ENCODE measurements at places on chromosomes 7 and 10.

DNA sequence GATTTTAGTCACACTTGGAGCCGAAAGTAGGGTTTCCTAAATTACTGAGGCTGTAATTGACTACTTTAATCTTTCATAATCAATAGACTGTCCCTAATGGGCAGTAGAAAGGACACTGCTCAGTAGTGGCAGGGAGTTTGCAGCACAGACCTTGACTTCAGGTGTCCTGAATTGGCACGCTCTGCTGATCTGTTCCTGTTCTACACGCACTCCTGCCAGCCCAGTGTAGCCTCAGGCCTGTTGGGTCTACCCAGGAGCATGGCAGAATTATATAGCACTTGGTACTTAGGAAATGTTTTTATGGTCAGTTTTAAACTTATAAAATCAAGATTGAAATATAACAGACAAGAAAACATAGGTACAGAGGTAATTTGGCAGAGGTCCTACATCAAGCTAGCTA is 9.0 kb downstream of the EIF4H start:
- DNase-seq, result no peak

DNA sequence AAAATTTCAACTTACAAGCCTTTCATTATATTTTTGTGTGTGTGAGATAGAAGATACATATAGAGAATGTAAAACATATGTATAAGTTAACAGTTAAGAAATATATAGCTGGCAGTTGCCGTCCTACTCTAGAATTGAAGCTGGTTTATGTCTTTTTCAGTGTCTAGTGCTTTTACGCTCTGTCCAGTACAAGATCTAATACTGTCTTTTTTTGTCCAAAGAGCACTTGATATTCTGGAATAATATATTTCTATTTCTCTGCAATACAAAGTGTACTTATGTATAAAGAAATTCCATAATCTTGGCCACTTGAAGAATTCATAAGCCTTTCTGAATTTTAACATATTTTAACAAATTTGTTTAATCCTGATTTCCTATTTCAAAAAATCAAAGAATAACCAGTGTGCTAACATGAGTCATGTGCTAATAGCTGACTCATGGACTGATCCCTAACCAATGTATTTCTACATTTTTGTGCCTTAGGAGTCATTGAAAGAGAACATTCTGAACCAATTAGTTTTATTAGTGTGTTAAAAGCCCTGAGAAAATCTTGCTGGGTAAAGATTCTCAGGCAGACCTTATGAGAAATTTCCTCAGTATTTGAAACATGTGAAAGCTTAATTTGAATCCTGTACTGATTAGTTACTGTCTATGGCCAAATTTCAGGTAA is 73.2 kb upstream of the CCAR1 start:
- DNase-seq, result peak; percentile 74

DNA sequence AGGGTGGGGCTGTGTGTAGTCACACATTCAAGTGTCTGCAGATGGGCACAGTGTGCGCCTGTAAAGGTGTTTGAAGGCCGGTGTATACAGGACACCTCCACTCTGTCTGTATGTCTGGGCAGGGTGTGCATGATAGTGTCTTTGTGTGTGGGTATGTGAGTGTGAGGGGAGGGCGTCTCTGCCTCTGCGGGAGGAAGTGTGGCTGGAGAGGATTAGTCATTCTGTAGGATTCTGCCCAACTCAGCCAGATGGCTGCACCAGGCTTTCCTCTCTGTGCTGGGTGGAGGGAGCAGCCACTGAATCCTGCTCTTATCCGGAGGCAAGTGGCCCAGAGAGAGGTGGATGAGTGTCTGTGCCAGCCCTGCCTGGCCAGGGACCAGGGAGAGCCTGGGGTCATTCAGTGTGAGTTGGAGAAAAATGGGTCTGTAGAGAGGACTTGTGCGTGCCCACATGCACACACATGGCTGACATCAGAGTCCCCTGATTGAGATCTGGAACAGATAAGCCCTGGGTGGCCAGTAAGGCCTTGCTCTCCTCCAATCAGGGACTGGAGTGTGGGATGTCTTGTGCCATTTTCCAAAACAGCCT is 1.7 kb downstream of the SFXN3 start:
- peak; percentile 75 for DNase-seq

GRCh38 chr7:16801111-16801542 is 3.7 kb downstream of the AGR2 start:
- peak; percentile 53 for DNase-seq

- DNase-seq, result no peak
These were observed 71.1 kb upstream of the CUX1 start for GRCh38 chr7:101746314-101746713.

- DNase-seq, result no peak
These were observed 83.5 kb upstream of the SLF2 start for GRCh38 chr10:100829097-100829870.

GRCh38 chr7:23184709-23185359 is 3.0 kb downstream of the NUP42 start:
- DNase-seq, result peak; percentile 11

- peak; percentile 51 for DNase-seq
These were observed 24.8 kb upstream of the SLIT1 start for GRCh38 chr10:97210543-97210960.
